ENCODE measurements at places on chromosomes 3 and 15.

DNA sequence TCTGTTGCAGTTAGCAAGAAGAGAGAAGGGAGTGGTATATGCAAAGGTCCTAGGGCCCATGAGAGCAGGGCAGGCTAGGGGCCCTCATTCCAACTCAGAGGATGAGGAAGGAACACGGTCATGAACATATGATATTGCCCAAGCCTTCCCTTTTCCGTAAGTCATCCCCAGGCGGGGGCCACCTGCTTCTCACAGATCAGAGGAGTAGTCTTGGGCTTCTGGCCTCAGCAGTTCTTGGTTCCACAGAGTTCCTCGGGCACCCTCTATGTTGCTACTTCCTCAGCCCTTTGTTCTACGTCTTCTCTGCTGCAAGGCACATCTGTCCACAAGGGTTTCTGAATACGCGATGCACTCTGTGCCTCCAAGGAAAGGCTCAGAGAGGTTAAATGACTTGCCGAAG is 25.3 kb downstream of the EPHB3 start:
- no peak for DNase-seq

GRCh38 chr3:190504354-190505125 is 9.3 kb upstream of the IL1RAP start:
- DNase-seq: peak; percentile 36

GRCh38 chr3:151314137-151314536 is 2.5 kb downstream of the GPR87 start:
- DNase-seq: no peak

GRCh38 chr3:148938936-148939335 is 52.4 kb upstream of the GYG1 start:
- DNase-seq: no peak

GRCh38 chr15:78993931-78994530 is 49.2 kb upstream of the CTSH start:
- no peak for DNase-seq

DNA sequence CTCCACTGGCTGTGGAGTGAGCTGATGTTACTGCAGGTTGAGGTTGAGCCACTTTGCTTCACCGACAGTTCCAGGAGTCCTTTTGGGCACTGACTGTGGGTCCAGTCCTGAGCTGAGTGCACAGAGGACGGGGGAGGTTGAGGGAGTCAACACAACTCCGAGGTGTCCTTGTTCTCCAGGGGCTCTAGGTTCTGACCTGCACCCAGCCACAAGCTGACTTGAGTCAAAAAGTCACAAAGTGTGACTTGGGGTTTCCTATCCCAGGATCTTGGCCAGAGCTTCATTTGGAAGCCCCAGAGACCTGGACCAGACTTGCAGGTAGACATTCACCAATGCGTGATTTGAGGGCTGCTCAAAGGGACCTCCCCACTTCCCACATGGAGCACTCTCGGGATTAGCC is 95.0 kb downstream of the FAM43A start:
- no peak for DNase-seq

DNA sequence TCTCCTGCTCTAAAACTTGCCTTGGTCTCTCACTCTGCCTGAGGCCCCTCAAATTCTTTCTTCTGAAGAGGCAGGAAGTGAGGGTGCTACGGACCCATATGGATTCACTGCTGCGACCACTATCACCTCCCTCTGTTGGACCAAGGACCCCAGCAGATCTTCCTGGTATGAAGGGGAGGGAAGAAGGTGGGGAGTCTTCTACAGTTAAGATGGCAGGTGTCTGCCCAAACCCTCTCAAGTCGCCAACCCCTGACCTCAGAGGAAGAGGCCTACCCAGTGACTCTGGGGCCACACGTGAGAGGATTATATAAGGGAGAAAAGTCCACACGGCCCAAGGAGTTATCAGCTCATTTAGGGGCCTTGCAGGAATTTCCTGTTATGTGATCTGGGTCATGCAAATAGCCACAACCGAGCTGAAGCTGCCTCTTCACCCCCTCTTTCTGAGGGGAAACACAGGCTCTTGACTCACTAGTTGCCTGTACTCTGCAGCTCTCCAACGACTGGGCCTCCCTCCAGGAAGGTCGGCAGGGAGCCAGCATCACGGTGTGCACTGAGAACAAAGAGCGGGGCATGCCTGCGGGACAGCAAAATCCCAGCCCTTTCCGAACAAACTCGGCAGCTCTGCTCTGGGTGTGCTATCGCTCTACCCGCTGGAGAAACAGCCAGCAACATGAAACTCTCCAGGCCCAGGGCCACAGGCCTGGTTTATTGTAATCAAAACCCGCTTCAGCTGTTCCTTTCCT is 116.0 kb downstream of the XXYLT1 start:
- DNase-seq: peak; percentile 99

DNA sequence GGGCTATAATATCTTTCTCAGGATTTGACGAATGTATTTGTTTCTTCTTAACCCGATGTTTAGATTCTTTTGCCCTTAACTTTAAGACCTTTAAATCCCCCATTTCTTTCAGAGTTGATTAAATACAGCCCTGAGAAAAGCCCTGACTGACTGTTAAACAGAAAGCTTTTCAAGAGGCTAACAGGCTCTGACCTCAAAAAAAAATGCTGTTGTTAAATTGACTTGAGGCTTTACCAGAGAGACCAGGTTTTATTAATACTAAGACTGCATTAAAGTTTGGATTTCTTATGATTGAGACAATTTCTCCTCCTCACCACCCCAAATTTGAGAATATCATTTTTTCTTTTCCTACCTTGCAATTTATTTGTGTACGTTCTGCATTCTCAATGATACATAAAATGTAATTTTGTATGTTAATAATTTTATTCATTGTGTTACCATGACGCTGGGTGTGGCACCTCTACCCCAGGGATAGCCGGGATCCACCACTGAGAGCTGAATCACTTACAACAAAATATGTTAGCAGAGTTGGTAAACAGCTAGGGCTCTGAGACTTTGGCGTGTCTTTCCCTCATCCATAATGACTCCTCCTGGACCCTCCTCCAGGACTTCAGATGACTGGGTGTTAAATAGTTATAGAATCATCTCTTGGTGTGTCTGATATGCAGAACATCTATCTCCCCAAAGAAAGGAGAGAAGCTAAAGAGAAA is 753.5 kb downstream of the NAALADL2 start:
- DNase-seq: no peak

- no peak for DNase-seq
Measured at GRCh38 chr15:70098461-70099166, 897 bp upstream of the TLE3 start.

DNA sequence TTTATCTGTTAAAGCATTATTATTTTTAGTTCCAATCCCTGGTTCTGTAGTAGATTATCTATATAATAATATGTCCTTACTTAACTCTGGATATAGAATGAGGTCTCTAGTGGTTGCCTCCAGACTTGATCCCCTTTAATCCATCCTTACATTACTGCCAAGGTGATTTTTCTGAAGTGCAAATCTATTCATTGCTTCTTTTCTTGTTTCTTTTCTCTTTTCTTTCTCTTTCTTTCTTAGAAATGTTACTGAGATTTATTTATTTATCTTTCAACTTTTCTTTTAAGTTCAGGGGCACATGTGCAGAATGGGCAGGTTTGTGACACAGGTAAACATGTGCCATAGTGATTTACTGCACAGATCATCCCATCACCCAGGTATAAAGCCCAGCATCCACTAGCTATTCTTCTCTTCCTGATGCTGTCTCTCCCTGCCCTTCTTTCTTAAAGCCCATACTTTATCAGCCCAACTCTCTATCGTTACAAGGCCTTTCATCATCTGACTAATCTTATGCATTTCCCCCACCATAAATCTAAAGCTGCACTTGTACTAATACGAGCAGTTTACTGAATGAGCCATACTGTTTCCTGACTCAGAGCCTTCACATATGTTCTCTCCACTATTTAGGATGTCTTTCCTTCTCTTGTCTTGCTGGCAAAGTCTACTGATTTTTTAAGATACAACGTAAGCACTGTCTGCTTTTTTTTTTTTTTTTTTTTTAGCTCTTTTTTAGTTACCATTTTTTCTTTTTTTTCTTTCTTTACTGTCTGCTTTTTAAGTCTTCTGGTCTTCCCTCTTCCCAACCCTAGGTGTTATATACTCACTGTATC is 4.6 kb downstream of the GLCE start:
- no peak for DNase-seq

DNA sequence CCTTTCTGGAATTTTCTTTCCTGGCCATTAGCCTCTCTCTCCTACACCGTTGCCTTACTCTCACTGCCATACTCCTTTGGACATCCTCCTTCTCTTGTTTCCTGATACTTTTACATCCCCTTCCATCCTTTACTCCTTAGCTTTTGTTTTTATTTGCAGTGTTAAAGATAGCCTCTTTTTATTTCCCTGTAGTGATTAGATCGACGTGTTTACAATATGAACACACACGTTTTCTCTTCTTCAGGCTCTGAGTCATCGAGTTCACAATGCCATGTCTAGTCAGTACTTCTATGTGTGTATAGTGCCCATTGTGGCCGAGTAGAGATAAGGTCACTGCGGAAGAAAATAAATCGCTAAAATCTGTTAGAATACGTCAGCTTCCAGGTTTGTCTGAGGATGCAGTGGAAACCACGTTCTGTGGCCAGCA is 208.5 kb downstream of the LPP start:
- no peak for DNase-seq

GRCh38 chr3:46932455-46933225 is 43.9 kb downstream of the CCDC12 start:
- no peak for DNase-seq

DNA sequence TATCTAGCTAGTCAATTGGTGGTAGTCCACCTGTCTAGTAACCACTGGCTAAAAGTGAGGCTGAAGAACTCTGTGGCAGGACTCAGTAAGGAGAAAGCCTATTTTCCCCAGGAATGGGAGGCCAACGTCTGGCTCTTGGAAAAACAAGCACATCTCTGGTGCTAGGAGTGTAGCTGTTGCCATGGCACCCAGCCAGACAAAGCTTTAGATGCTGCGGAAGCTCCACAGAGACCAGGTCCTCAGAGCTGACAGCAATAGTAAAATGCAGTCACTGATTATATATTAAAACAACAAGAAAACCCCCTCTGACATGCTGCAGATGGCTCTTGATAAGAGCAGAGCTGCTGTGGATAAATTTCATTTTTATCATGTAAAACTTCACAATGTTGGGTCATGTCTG is 124.9 kb upstream of the STRIT1 start:
- no peak for DNase-seq

- DNase-seq: no peak
Measured at GRCh38 chr3:167467848-167468611, 5.8 kb downstream of the SERPINI2 start.

GRCh38 chr15:49888734-49889133 is 230.3 kb downstream of the ATP8B4 start:
- DNase-seq: no peak

DNA sequence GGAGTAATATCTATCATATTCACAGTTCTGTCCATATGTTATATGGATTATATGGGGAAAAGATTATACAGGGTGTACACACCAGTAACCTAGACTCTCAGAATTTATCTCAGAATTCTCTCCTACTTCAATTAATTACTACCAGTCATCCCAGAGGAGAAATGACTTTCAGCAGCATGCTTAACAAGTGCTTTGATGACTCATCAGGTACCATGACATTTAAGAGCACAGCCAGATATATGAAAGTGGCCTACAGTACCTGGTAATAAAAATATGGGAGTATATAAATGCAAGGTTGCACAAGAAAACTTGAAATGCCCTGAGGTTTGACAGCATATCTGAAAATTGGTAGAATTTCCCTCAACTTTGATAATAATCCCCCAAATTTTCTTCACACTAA is 1273.0 kb downstream of the OTOL1 start:
- DNase-seq: no peak

DNA sequence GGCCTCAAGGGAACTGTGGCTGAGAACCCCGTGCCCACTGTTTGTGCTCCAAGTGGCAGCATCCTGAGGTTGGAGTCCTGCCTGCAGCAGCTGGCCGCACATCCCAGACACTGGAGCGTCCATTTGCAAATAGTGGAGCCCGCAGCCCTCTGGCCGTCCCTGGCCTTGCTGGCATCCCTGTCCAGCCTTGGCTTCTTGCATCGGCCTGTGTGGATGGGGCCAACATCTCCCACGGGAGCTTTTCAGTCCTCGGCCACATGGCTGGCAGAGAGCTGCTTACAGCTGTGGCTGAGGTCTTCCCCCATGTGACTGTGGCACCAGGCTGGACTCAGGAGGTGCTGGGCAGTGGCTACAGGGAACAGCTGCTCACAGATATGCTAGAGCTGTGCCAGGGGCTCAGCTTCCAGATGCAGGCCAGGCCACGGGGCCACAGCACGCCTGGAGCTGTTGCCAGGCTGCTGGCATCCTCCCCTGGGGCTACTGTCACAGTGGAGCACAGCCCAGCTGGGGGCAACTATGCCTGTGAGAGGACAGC is 71.2 kb downstream of the FAM43A start:
- no peak for DNase-seq

- no peak for DNase-seq
Measured at GRCh38 chr15:51260202-51260601, 78.2 kb downstream of the CYP19A1 start.

DNA sequence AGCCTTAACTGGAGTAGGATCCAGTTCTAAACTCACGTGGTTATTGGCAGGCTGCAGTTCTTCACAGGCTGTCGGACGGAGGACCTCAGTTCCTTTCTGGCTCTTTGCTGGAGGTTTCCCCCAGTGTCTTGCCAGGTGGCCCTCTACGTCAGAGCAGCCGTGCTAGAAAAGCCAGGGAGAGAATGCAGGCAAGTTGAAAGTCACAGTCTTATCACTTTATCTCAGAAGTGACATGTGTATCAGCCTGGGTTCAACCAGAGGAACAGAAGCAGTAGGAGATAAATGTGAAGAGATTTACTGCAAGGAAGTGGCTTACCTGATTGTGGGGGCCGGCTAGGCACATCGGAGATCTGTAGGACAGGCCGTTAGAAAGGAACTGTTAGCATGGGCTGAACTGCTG is 125.3 kb upstream of the BNIP2 start:
- DNase-seq: no peak

GRCh38 chr15:90762109-90762508 is 45.0 kb downstream of the BLM start:
- DNase-seq: peak; percentile 90

DNA sequence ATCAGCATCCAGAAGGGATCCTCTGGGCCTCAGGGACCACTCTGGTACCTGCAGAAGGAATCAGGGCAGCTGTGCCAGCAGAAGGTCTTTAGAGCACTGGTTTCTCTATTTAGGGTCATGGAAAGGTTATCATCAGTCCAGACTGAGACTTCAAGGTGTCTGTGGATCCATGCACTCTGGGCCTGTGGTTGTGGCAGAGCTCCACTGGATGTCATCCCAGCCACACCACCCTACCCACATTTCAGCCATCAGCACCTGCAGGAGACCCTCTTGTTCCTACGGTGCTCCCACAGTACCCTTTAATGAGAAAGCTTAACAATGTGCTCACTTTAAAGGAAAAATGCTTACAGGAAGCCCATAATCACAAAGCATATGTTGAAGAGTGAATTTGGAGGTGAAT is 603.4 kb upstream of the CCDC54 start:
- no peak for DNase-seq
